Left renal pelvis (tissue), 4 donors: ENCODE measurements at places on chromosomes 2 and 18.

- DNase-seq, result no peak
Measured at GRCh38 chr2:151824886-151825285, 3.3 kb downstream of the ARL5A start.

- no peak for DNase-seq
Measured at GRCh38 chr2:108983610-108984009, 5.4 kb downstream of the EDAR start.

GRCh38 chr18:49949951-49950395 lies 136.6 kb upstream of the ACAA2 start:
- no peak for DNase-seq

- no peak for DNase-seq
Measured at GRCh38 chr2:67707896-67708295, 310.8 kb downstream of the ETAA1 start.

GRCh38 chr2:54306556-54306955 lies 50.5 kb upstream of the TSPYL6 start:
- no peak for DNase-seq

GRCh38 chr2:80153151-80153550 lies 151.4 kb downstream of the LRRTM1 start:
- no peak for DNase-seq

DNA sequence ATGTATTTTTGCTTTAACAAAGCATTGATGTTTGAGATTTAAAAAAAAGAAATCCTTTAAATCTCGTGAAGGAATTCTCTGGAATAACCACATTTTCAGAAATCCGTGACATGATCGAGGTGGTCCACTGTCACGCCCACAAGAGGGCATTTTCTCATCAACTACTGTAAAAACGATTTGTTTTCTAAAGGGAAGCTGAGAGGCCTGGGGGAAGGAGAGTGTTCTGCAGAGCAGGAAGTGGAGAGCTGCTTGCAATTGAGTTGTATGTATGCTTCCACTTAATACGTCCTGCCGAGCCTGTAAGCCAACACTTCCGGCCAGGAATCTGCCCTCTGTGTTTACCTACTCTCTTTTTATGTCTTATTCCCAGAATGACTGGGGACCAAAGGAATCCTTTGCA lies 19.4 kb downstream of the KLHL29 start:
- DNase-seq, result no peak

DNA sequence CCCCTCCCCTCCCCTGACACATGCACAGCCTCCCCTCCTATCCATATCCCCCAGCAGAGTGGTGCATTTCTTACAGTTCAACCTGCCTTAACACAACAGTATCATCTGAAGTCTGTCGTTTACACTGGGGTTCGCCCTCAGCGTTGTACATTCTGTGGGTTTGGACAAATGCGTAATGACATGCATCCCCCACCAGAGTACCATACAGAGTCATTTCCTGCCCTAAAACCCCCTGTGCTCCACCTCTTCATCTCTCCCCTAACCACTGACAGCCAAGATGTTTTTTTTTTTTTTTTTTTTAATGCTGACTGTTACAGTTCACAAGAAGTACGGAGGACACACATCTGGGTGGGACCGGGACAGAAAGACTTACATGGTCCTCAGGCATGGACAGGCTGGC lies 22.6 kb downstream of the POMC start:
- no peak for DNase-seq

GRCh38 chr2:100004348-100004884 lies 138.0 kb downstream of the AFF3 start:
- DNase-seq, result no peak

GRCh38 chr18:37335409-37335736 lies 230.2 kb downstream of the CELF4 start:
- DNase-seq, result no peak

- no peak for DNase-seq
Measured at GRCh38 chr18:49274188-49274714, 186.2 kb downstream of the DYM start.

DNA sequence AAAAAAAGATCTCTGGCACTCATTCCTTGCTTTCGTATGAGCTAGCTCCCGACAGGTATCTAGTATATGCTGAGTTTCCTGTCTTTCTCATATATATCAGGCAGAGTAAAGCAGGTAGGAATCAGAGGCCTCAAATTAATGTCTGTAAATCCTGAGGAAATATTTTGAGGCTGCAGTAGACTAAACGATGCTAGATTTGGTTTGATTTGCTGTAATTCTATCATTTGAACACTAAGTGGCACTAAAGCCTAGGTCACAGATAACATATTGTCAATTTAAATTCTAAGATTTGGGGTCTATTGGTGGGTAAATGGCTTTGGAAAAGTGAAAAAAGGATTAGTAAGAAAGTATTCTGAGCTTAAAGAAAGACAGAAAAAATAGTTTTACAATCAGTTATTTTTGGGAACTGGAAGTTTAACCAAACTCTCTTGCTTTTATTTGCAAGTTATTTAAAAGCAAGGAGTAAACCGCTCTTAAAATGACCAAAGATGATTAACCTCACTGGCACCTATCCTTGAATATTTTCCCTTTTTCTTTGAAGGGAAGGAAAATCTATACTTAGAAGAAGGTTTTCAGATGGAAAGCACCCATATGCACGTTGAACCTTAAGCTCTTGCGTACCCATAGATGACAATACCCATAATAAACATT lies 37.6 kb upstream of the SLC4A10 start:
- DNase-seq, result no peak

- no peak for DNase-seq
Measured at GRCh38 chr2:33617989-33618388, 18.9 kb upstream of the FAM98A start.

DNA sequence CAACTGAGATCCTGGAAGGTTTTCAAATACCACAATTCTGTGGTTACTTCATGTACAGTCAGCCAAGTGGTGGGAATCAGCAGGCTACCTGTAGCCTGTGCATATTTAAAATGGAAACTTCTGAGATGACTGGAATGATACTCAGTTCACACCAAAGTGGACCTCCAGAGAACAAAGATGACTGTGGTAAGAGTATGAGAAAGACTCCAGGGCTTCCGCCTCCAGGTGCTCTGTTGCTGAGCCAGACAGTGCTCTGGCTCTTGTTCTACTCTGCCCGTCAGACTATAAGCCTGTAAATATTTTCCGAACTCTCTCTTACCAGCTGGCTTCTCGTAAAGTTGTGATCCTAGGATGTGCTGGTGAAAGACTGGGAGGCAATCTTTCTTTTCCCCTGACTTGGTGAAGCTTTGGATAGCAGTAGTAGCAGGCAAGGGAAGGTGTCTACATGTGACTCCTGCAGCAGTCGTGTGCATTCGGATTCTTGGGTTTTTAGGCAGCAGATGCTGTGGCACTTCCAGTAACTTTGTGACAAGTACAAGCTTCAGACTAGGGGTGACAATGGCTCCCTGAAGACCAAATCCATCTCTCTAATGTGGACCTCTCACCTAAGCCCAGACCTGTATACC lies 23.1 kb downstream of the ST3GAL5 start:
- DNase-seq, result no peak

- no peak for DNase-seq
Measured at GRCh38 chr18:23384778-23385736, 68.0 kb upstream of the RIOK3 start.

GRCh38 chr18:55455938-55456337 lies 132.1 kb downstream of the TCF4 start:
- DNase-seq, result no peak

DNA sequence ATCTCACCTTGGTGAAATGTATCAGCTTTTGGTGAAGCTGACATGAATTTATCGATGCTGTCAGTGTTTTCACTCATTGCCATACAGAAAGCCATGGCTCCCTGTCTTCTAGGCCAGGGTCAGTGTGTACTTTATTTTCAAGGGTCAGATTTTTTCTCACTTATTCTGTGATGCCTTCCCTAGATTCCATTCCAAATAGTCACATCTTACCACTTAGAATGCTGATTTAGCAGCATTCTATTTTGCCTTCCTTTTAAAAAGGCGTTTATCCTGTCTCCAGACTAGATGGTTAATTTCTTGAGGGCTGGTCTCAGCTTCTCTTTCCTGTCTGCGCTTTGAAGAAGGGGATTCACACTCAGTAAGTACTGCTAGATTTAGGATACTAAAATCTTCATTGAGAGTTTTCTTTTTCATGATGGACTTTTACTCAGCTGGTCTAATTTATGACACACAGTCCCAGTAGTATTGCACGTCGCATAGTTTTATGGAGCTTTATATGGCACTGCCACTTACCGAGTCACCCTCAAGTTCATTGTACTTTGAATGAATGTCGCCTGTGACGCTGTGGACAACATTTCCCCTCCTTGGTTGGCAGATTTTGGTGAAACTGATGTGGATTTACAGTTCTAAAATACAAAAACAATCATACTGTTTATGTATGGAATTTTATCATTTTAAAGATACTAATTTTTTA lies 194.0 kb downstream of the ZNF407 start:
- DNase-seq, result no peak

GRCh38 chr2:216887138-216887537 lies 27.3 kb upstream of the TNP1 start:
- no peak for DNase-seq
